ENCODE measurements at places on chromosomes 7 and 10.
A peak's percentile ranks its signal among the peaks of the same experiment; 100 is the strongest.

GRCh38 chr10:13865758-13866491 is 279.2 kb downstream of the PRPF18 start:
- no peak for DNase-seq

GRCh38 chr7:116588641-116589594 is 64.1 kb downstream of the CAV1 start:
- DNase-seq = no peak

GRCh38 chr7:20653636-20654035 is 38.2 kb downstream of the ABCB5 start:
- DNase-seq = no peak

DNA sequence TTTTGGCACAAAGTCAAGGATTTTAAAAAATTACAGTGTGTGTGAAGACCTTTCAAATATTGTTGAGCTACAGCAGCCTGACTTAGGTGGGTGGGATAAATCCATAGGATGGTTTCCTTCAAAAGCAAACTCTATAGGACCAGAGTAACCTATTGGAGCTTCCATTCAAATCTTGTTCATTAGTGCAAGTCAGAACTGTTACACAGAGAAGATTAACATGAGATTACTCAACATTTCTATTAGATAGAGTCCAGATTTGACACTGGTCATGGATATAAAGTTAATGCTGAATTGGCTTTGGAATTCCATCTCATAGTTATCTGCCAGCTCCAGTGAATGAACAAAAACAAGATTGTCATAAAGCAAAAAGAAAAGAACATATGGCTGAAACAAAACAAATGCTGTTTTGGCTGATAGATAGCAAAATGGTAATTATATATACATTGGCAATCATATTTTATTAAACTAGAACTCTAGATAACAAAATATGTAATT is 129.6 kb upstream of the SEMA3A start:
- DNase-seq = no peak

DNA sequence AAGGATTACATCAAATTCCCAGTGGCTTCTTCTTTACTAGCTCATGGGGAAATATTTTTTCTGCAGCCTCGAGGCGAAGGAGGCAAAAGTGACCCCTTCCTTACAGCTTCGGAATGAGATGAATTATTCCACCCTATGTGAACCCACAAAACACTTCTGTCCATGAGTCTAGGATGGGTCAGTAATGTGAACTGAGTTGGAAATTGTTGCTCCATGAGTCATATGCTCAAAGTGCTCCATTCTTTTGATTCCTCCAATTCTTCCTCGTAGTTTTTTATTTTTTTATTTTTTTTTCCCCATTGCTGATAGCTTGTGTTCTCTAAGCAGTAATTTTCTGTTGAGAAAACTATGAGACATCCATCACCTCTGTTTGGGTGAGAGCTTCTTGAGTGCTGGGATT is 31.7 kb upstream of the FAM204A start:
- DNase-seq = peak; percentile 90

DNA sequence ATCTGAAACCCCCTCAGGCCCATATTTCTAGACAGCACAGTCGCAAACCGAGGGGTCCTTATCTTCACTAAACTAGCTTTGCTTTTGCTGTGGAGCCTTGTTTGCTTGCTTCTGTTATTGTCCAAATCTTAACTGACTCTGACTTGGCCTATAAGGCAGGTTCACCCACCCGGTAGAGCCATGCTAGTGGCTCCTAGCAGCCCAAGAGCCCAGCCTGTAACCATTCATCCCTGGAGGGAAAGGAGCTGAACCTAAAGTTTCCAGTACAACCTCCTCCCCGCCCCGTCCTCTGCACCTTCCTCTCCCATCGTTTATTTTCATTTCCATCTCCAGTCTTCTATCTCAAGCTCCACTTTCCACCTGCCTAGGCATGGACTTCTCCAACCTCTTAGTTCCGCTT is 345.7 kb downstream of the PTPRN2 start:
- DNase-seq = no peak

GRCh38 chr7:45146531-45147379 is 10.8 kb upstream of the RAMP3 start:
- no peak for DNase-seq

- DNase-seq = peak; percentile 31
Measured at GRCh38 chr7:139682136-139683013, 95.4 kb downstream of the HIPK2 start.

GRCh38 chr7:120218712-120219111 is 54.3 kb upstream of the KCND2 start:
- no peak for DNase-seq

GRCh38 chr7:33062023-33062781 is at the start of gene NT5C3A:
NT5C3A (minus strand) TSS chr7:33062776; CDS start chr7:33062705, 71 bp downstream.
- DNase-seq = no peak

GRCh38 chr10:51743146-51743545 is 43.8 kb upstream of the CSTF2T start:
- DNase-seq = peak; percentile 3

DNA sequence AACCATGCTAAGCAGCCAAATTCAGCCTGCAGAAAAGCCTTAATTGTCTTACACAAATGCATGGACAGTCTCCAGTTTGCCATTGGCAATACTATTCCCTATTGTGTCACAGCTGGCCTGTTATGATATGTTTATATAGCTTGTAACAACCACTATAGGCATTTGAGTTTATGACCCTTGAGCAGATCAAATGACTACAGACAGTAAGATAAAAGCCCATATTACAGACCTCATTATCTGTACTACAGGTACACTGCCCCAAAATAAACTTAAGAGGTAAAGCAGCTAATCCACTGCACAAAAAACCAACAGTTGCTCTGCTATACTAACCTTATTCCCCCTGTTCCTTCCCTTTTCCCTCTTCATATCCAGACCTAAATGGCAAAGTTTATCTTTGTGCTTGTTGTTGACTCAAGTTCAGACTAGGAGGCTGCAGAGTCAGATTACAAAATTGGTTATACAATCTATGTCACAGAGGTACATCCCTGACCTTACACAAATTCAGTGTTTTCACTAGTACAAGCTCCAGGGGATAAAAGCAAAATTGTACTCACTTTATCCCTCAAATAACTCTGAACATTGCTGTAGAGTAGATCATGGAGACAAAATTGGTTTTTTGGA is 218.4 kb downstream of the GRM8 start:
- no peak for DNase-seq

GRCh38 chr10:24958091-24958720 is 5.8 kb upstream of the PRTFDC1 start:
- DNase-seq = peak; percentile 92

DNA sequence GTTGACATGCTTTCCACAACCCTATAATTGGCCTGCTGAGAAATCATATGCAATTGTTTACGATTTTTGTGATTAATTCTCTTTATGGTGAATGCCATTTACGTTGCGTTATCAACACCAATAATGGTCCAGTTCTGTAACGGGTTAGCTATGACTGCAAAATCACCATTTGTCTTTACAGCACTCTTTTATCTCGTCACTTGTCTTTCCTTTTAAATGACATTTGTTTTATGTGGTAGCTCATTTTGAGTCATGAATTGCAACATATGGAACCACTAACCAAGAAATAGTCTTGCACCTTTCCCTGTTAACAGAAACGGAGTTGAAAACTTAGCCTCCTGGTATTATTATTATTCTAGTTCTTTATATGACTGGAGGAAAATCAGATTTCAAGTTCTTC is 3.1 kb upstream of the KIAA1217 start:
- no peak for DNase-seq

- DNase-seq = no peak
Measured at GRCh38 chr10:33815776-33816175, 481.3 kb upstream of the NRP1 start.

DNA sequence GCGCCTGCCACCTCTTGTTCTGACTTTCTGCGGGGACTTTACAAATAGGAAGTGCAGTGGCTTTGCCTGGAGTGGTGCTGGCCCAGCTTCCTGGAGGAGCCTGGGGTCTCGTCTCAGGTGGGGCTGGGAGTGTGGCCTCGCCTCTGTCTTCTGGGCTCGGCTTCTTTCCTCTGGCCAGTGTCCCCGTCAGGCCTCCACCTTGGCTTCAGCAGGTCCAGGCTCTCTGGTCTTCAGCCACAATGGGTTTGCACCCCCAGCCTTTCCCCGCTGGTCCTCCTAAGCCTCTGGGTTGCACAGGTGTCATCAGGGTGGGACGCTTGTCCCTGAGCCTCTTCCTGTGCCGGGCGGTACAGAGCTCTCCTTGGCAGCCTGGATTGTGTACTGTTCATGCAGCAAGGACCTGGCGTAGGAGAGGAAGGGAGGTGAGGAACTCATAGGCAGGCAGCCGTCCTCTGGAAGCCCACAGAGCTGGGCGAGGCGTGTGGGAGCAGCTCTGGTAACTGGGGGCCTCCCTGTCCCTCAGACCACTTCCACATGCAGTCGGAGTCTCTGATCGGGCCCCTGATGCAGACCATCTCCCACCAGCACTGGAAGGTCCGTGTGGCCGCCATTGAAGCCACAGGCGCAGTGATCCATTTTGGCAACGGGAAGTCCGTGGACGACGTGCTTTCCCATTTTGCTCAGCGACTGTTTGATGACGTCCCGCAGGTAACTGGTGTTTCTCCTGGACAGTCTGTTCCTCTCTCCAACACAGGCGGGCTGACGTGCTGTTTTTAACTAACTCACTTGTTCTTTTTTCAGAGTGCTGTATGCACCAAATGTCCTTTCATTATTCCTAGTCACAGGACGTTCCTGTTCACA is 2.3 kb upstream of the PRKAR1B start:
- DNase-seq = no peak

GRCh38 chr10:3578159-3578558 is 206.8 kb downstream of the KLF6 start:
- no peak for DNase-seq

- DNase-seq = no peak
Measured at GRCh38 chr7:109009636-109010035, 440.0 kb downstream of the DNAJB9 start.

DNA sequence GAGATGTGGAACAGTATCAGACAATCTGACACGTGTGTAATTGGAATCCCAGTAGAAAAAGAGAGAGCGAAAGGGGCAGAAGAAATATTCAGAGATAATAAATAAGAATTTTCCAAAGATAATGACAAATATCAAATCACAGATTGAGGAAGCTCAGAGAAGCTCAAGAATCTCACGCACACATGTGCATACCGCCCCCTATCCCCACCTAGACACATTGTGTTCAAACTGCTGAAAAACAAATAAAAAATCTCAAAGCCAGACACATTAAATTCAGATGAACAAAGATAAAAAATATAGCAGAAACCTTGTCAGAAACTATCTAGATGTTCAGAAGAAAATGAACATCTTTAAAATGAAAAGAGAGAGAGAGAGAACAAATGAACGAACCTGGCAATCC is 17.2 kb downstream of the SFR1 start:
- no peak for DNase-seq

DNA sequence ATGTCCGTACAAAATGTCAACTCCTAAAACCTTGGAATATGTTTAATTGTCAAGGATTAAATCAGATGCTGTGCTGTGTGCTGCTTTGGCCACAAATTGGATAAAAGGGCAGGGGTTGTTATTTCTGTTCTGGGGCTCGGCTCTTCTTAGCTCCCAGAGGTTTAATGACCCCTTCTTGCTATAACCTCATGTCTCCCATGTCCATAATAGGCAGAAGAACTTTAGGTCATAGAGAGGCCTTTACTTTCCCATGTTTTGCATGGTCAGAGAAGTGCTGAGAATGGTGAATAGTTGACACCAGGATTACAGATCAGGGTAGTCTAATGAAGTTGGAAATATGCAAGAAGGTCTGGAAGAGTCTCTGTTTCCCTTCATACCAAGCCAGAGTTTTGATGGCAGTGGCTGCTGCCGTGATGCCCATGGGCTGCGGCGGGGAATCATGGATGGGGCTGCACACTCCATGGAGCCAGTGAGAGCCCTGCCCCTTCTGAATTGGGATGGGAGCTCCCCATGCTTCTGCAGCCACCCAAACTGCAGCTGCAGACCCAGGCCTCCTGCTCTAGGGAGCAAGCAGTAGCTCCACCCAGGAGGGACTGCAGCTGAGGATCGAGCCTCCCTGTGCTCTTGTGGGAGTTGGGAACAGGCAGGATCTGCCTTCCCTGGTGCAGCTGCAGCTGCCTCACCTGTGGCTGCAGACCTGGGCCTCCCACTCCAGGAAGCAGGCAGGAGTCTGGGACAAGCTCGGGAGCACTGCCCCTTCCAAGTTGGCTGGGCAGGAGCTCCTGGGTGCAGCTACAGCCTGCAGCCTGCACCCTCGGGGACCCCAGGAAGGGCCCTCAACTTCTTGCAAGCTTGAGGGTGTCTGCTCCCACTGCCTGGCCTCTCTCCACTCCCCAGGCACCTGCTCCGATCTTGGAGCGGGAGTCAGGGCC is 23.1 kb upstream of the STEAP4 start:
- DNase-seq = no peak

- no peak for DNase-seq
Measured at GRCh38 chr10:28400681-28401080, 97.8 kb upstream of the MPP7 start.

GRCh38 chr7:58086461-58086860 is 636.5 kb downstream of the ZNF716 start:
- DNase-seq = no peak

DNA sequence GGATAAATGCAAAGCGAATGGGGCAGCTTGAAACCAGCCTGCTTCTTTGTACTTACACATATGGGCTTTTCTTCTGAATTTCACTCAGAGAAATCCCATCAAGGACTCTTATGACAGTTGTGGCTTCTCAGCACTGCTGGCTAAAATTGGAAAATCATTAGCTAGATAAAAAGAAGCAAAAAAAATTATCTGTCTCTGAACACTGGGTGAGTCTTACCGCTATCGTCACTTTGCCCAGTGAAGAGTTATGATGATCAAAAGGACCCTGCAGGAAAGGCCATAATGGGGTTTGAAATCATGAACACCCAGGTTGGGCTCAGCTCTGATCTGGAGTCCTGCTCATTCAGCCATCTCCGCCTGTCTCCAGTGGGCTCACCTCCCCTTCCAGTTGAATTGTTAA is 34.3 kb downstream of the AOAH start:
- no peak for DNase-seq

DNA sequence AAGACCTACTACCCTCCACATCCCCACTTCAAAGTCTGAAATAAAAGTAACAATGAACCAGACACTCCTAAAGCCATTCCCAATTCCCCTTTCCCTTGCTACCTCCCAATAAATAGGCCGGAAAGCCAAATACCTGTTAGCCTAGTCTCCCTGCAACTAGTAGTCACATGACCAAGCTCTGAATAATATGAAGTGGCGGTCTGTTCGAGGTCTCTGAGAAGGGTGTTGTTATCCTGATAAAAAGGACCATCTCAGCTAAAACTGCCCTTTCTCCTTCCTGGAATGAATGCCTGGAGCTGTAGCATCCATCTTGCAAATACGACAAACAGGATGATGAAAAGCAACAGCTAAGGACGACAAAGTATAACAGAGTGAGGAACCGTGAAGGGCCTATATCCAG is 6.0 kb downstream of the KIF5B start:
- no peak for DNase-seq

GRCh38 chr7:98213888-98214810 is 2.9 kb downstream of the BHLHA15 start:
- DNase-seq = no peak
